Fibroblast of skin of right biceps (primary cell): ENCODE measurements at places on chromosomes 7 and 10.
A peak's percentile ranks its signal among the peaks of the same experiment; 100 is the strongest.

DNA sequence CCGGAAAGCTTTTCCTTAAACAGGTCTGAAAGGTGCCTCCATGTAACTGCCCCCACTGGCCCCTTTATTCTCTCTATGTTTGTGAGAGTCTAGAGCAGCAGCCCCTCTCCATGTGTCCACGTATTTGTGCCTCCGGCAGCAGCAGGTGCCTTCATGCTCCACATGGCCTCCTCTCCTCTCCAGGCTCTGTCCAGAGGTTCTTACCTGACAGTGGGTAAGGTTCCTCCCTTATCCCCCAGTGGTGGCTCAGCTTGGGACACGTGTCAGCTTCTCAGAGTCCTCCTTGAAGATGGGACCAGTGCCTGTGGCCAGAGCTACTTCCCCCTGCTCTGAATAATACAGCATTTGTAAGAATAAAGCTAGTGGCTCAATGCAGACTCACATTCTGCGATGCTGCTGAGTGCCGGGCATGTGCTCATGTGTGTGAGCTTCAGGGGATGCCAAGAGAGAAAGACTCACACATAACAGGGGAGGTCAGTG, 7.9 kb downstream of the CALML3 start:
- DNase-seq: no peak

DNA sequence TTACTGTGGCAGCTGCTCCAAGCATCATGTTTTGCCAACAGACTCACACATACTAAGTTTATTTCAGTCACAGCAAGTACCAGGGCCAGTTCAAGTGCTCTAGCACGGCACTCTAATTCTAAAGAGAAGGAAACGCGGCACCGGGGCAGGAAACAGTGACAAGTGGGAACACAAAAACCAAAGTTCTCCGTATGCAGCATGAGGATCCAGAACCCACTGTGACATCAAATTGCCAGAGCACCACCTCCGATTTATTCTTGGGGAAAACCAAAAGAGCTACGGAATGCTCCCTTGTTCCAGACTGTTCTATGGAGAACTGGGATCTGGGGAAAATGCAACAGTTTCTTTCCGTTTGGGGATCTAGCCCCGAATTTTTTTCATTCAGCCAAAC, 448 bp upstream of the PTER start:
- peak; percentile 2 for DNase-seq

GRCh38 chr10:79238606-79239005, 108.7 kb upstream of the PPIF start:
- DNase-seq: no peak

- peak; percentile 19 for DNase-seq
Measured at GRCh38 chr10:74072503-74072902, 74.6 kb downstream of the VCL start.

- DNase-seq: peak; percentile 85
Measured at GRCh38 chr10:105068497-105068896, 427.4 kb downstream of the SORCS3 start.

DNA sequence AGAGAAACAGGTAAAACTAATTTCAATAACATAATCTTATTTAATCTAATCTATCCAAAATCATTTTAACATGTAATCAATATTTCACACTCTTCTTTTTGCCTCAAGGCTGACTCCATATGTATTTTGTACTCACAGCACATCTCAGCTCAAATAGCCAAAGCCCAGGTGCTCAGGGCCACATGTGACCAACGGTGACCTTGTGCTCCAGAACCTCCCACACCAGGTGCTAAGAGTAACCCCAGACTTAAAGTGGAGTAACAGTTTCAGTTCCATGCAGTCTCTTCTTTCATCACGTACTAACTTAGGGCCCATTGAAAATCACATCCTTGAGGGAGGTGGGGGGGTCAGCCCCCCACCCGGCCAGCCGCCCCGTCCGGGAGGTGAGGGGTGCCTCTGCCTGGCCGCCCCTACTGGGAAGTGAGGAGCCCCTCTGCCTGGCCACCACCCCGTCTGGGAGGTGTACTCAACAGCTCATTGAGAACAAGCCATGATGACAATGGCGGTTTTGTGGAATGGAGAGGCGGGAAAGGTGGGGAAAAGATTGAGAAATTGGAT, 47.3 kb downstream of the NCAPG2 start:
- DNase-seq: no peak

- no peak for DNase-seq
Measured at GRCh38 chr7:120421151-120421651, 148.2 kb downstream of the KCND2 start.

GRCh38 chr10:122020226-122020625, 31.3 kb downstream of the TACC2 start:
- no peak for DNase-seq

- no peak for DNase-seq
Measured at GRCh38 chr7:158061026-158061630, 526.5 kb downstream of the PTPRN2 start.

- peak; percentile 16 for DNase-seq
Measured at GRCh38 chr10:95560278-95561176, 644 bp downstream of the SORBS1 start.

DNA sequence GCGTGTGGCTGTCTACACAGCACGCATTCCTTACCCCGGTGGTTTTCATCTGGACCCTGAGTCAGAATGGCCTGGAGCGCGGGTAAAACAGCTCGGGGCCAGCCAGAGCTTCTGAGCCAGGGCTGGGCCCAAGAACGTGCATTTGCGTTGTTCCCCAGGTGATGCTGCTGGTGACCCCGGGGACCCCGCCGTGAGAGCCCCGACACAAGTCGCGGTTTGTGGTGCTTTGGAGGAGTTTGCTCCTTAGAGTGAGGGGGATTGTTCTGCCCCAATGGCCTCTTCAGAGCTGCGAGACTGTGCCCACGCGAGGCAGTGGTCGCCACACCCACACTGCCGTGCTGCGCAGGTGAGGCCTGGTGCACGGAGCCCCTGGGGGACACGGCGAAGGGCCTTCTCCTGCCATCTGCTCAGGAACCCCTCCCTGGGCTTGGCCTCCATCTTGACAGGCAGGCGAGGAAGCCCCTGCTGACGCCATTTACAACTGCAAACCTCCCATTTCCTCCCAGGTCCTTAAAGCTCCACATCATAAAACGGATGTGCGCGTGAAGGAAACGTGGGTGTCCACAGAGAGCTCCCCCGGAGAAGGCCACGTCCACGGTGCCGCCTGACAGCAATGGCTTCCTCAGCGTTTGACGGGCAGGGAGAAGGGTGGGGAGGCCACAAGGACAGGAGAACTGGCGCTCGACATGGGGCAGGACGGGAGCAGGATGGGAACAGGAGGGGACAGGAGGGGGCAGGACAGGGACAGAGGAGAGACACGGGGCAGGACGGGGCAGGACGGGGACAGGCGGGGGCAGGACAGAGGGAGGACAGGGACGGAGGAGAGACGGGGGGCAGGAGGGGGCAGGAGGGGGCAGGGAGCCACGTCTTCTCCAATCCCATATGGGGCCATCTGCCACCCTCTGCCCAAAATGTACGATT, 477.2 kb downstream of the DNAJB6 start:
- DNase-seq: no peak

- DNase-seq: no peak
Measured at GRCh38 chr7:144594580-144594979, 191.1 kb upstream of the NOBOX start.

DNA sequence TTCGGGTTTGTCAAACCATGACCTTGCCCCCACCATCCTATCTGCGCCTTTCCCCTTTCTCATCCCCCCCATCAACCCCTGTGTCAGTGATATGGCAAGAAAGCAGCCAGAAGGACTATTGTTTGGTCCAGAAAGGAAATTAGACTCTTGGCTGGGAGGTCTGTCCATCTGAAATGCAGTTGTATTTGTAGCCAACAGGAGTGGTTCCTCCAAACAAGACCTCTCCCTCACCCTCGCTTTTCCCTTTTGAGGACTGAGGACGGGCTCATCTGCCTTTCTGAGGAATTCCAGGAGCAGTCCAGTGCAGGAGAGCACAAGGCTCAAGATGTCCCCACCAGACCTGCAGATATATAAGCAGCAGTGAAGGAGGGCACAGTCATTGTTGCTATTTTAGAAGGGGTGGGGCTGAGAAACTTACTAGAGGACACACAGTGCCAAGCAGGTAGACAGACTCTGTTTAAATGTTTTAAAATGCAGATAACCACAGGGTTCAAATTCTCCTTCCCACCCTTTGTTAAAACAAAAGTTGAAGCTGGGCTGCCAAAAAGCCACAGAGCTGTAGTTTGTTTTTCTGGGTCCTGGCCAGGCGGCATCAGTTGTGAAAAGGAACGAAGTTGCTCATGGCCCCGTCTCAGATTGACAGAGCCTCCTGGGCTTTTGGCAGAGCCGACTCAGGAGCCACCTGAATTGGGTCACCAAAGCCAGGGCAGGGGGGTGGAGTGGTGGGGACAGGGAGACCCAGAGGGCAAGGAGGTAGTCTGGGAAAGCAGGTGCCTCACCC, 37.3 kb downstream of the CYP17A1 start:
- DNase-seq: no peak

DNA sequence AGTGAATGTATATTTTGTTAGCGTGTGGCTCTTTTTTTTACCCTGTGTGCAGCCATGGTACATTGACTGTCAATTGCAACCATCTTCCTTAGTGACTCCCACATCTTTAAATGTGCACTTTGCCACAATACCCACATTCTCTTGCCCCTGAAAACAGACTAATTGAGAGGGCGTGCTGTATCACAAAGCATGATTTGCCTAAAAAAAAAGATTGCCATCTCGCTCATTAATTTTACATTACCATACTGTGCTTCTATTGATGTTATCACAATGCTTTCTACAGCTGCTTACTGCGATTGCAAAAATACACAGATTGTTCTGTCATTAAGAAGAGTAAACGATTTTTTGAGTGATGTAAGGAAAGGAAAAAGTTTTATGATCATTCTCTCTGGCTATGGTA, 613.1 kb upstream of the NRP1 start:
- DNase-seq: no peak

- DNase-seq: no peak
Measured at GRCh38 chr10:31687663-31688482, 240.8 kb downstream of the ARHGAP12 start.

DNA sequence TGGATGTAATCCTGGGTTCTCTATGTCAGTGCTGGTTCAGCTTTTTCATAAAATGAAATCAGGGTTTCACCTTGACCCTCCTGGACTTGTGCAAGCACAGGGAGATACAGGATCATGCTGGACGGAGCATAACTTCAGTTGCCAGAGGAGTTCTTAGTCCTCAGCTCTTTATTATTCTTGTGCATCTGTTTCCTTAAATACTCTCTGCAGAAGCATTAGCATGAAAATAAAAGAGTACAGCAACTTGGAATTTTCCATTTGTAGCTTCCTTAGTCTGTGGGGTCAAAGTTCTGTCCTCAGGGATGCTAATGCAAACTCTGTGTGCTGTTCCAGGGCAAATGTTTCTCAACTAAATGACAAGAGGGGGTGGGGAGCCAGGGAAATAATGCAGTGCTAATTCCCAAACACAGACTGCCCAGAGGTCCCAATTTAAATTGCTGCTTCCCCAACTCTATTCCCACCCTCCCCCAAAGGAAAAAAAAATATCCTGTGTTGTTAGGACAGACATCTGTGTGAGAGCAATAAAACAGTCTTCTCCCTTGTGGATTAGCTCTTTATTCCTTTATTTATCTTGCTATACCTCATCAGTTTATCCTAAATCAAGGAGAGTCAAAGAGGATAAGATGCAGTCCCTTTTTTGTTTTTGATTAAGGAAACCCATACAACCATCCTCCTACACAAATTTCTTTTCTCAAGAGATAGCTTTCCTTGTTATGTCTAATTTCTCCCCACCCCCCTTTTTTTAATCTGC, 905.0 kb downstream of the LRMDA start:
- DNase-seq: peak; percentile 7

DNA sequence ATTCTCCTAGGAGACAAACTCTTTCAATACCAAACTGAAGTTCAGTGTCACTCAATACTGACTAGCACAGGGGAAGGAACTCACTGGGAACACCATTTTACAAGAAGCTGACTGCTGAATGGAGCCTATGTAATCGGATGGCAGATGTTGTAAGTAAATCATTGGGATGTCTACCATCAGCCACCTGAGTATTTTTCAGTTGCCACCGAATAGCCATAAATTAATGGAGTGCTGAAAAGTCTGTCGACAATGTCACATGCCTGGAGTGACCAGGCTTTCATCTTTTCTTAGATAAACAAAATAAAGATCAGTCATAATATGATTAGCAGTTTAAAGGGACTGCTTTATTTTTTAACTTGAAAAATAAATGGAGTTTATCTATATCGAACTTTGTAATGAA, 145.9 kb upstream of the SEMA3E start:
- no peak for DNase-seq

DNA sequence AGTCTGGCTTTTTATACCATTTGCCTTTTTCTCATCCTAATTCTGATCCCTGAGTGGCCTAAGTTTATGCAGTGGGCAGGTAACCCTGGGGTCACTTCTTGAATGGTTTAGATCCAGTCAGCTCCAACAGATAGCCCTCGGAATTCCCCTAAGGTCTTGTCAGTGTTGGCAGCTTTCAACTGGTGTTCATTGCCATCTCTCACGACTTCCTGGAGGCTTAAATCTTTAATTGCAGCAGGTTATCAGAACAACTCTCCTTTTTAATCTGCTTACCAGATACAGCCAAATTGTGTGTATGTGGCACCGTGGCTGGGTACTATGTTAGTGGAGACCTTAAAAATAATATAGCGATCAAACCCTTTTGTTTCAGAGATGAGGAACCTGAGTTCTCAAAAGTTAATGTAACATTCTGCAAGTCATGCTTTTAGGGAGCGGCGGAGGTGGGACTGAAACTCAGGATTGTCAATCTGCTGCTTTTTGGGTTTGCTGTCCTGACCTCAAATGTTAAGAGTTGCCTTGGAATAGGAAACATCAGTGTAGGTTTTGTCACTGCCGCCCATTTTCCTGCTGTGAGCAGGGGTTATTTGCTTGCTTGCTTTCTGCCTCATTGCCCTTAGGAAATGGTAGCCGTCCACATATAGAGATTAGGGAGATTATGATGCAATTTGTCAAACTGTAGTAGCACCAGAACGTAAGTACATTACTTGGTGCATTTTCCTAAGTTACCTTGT, 818 bp downstream of the DLD start:
- DNase-seq: no peak

GRCh38 chr7:94188350-94188749, 184.2 kb upstream of the BET1 start:
- DNase-seq: peak; percentile 17

- DNase-seq: no peak
Measured at GRCh38 chr7:44432381-44432977, 58.0 kb downstream of the NUDCD3 start.

DNA sequence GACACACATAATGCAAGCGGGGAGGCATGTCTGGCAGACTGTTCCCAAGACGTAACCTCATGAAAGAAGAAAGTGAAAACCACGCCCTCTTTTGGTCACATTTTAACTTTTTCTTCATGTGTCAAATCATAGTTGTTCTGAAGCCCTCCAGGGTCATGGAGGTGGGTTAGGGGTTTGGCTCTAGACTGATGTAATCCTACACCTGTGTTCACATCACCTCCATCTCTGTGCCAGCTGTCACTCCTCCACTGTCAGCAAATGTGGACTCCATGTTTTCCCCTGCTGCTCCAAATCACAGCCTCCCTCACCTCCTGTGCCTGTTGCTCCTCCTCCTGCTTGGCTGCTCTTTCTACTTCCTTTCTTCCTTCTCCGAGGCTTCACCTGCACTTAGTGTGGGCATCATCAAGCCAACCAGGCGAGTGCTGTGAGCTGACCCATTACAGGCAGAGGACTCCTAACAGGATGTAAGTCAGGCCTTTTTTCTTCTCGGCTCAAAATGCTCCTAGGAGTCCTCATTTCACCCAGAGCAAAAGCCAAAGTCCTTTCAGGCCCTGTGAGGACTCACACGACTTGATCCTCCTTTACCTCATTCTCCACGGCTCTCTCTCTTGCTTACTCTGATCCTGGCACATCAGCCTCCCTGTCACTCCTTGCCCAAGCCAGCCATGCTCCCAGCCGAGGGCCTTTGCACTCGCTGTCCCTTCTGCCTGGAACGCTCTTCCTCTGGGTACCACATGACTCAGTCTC, 66.4 kb upstream of the IFRD1 start:
- DNase-seq: peak; percentile 24

GRCh38 chr10:87862679-87863052, 667 bp downstream of the KLLN start:
- DNase-seq: no peak
